ENCODE measurements at places on chromosomes 16 and 17.

DNA sequence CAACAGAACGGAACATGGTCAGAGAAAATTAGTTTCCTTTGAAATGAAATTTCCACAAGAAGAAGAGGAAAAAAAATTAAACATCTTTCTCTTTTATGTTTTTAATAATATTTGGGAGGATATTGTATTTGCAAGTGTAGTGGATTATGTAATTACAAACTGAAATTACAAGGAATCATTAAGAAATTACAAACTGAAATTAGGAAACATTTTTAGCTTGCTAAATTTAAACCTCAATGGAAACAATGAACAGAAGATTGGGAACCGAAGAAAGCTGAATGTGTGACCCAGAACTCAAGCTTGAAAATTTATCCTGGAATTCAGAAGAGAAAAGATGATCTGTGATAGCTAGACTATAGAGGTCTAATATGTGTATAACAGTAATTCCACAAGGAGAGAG lies 4.4 kb upstream of the PIK3R5 start:
- no peak for DNase-seq

DNA sequence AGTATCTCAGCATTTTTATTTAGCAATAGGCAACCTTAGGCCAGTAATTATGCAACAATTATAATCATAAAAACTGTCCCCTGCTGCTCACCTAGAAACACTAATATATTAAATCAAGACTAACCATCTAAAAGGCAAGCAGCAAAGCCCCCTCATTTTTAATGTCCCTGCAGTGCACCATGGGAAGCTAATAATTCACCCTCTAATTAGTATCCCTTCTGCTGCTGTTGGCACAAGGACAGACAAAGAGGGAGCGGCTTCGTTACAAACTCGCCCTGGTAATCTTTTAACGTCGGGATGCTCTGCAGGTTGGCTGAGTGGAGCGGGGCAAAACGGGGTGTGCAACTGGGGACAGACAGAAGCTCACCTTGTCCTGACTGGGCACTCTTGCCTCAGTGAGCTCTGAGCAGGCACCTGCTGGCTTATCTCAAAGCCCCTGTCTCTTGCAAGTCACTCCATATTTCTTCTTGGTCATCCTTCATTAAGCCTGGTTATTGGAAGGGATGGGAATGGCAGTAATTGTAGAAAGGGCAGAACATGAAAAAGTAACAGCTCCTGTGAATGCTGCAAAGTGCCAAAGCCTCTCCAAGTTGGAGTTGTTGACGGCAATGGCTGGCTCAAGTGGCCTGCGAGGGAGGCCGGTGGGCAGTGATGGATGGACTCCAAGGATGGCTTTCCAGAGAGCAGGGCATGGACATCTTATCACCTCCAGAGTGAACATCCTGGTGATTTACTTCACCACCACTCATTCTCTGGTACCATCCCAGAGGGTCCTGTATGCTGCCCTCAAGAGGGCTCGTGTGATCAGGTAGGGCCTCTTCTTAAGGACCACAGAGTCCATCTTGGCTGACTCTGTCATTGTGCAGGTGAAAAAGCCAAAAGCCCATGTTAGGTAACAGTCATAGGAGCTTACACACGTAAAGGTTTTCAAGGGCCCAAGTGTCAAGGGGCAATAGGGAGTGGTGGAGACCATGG lies 219.6 kb upstream of the N4BP1 start:
- no peak for DNase-seq

GRCh38 chr16:75246504-75247205 lies 4.8 kb downstream of the BCAR1 start:
- DNase-seq, result no peak

DNA sequence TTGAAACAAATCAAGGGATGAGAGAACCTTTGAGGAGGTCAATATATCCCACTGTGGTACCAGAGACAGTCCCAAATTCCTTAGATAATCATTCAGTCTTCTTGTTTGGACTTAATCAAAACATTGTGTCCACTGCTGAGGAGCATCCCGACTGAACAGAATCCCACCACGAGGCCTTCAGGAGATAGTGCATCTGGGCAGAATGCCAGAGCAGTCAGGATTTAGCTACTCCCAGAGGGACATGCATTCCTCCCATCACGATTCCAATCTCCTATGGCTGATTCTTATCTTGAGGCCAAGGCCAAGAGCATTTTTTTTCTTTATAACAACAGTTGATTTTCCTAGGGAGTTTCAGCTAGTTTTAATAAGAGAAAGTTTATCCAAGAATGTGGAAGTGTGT lies 87.4 kb upstream of the COX10 start:
- no peak for DNase-seq

GRCh38 chr17:17570140-17570797 lies 21.2 kb downstream of the PEMT start:
- no peak for DNase-seq

GRCh38 chr16:1542166-1542500 lies 8.7 kb downstream of the TMEM204 start:
- no peak for DNase-seq

DNA sequence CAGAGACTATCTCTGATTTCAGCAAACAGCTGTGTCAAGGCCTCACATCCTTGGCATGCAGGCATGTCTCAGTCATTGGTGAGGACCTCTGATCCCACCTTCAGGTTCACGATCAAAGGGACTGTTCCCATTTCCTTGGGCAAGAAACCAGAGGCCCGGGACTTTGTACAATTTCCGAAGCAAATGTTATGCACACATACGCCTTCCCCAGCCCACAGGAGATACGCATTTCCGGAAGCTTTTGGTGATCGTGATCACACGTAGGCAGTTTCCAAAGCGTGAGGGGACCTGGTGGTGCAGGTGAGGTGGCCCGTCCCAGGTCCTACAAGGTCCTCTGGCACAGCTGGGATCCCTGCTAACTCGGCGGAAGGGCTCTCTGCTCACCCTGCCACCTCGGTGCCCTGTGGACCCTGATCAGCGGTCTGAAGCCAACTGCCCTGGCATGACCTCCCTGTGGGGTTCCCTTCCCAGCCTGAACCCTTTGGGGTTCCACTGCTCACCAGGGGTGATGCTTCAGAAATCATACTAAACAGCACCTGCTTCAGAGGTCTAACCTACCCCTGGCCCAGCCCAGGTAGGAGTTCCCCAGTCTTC lies 28.8 kb upstream of the KLHDC4 start:
- DNase-seq, result no peak
